ENCODE measurements at places on chromosomes 3 and 15.

- no peak for DNase-seq
These were observed 40.5 kb downstream of the FILIP1L start for GRCh38 chr3:100073714-100074307.

DNA sequence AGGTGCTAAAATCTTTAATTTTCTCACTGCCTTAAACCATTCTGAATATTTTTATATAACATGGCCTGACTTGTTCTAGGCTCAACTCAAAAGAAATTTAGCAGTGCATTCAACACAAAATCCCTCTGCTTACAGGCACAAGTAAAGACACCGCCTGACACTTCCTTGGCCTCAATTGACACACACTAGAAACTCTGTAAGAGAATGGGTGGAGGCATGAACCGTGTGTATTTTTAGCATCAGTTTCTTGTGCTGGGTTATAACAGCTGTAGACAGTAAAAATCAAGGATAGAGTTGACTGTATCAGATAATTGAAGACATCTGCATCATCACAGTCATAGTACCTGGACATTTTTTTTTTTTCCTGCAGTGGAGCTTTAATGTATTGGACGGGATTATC is 54.3 kb downstream of the SLC9A9 start:
- DNase-seq: no peak

DNA sequence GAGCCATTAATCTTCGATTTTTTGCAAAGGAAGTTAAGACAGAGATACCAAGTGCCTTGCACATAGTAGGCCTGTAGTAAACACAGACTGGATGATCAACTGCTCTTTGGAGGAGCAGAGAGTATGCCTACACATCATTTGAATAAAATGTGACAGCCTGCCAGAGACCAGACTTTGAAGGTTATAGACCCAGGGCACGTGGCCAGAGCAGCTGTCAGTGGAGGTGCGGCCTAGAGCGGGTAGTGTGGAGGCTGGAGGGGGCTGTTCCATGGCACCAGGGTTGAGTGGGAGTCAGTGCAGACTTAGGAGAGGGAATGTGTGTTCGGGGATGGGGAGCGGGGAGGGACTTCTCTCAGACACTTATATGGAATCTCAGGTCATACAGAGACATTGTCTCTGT is 80.8 kb downstream of the SMAD3 start:
- DNase-seq: no peak

DNA sequence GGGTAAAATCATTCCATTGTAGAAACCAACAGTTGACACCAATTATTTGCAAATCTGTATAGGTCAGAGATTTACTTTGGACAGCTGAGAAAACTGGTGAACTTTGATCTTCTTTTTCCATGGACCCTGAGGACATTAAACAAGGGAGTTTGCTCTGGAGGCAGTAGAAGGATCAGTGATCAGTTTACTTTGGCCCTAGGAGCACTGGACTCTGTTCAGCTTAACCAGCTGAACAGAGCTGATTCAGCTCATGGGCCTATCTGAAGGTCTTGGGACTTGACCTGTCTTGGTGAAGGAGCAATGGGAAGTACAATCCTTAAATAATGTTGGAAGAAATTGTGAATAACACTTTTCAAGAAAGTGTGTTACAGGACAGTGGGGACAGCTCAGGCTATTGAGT is 15.2 kb upstream of the TF start:
- DNase-seq: no peak

GRCh38 chr3:59726279-59726678 is 676.5 kb upstream of the CFAP20DC start:
- DNase-seq: no peak

DNA sequence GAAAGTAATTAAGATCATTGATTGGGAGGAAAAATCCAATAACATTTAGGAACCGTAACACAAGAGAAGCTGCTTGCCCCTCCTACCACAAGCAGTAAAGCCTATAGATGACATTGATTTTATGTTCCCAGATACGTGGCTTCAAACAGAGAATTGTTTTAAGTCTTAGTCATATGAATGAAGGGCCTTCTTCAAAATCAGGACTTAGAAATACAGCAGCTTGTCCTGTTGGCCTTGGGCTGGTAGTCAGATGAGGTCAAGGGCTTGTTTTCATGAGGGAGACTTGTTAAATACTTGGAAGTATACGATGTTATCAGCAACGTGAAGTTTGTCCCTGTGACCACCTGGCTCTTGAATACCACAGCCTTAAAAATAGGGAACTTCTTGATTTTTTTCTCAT is 114.4 kb downstream of the VGLL4 start:
- no peak for DNase-seq

DNA sequence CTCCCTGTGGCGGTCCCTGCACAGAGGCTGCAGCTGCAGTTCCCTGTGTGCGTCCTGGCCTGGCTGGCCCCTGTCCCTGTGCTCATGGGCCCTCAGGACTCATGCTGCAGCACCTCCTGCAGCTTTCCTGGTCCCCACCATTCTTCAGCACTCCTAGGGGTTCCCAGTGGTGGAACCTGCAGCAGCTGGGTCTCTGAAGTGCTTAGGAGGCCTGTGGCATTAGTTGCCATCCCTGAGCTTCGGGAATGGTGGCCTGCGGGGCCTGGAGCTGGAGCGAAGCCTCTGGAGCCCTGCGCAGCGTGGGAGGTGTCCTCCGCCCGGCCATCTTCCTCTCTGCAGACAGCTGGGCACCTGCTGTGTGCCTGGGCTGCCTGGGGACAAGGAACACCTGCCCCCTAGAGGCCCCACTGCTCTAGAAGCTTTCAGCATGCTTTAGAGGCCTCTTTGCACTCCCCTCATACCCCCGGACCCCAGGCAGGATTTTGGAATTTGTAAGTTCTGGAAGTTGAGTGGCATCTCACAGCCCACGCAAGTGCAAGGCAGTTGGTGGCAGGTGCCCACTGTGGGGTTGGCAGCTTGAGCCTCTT is 13.1 kb downstream of the PLXNA1 start:
- DNase-seq: no peak

DNA sequence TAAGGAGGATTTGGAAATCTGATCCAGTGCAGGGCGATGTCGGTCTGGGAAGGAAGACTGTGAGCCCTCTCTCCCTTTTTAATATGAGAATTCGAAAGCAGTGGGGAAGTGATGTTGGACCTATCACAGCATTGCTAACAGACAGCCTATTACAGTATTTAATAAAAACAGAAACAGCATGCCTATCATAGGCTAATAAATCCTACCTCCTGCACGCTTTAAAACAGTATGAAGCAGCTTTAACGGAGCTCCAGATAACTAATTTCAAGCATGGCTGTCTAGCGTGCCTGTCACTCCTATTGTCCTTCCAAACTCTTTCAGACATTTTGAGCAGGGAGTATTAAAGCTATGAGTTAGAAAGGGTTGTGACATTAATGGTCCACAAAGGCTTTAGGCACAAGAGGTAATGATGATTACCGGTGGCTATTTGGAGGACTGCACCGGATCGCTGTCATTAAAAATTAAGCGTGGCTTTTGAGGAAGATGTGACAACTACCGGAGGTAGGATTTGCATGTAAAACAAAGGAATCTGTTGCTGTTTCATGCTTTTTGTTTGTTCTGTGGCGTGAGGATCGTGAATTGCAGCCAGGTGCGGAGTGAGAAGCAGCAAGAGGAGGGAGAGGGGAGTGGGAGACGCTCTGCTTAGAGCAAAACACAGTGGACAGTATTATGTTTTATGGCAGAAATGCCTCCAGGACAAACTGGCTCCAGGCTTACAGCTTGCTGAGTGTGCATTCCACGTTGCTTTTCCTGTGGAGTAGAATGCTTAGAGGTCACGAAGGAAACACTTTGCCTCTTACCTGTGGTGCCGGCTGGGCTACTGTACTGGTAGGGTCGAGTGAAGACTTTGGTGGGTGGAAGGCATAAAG is at the start of gene KCNMB2:
Gene KCNMB2, plus strand, starts transcription at position 226 of the 869 bp plus-strand sequence.
- no peak for DNase-seq

DNA sequence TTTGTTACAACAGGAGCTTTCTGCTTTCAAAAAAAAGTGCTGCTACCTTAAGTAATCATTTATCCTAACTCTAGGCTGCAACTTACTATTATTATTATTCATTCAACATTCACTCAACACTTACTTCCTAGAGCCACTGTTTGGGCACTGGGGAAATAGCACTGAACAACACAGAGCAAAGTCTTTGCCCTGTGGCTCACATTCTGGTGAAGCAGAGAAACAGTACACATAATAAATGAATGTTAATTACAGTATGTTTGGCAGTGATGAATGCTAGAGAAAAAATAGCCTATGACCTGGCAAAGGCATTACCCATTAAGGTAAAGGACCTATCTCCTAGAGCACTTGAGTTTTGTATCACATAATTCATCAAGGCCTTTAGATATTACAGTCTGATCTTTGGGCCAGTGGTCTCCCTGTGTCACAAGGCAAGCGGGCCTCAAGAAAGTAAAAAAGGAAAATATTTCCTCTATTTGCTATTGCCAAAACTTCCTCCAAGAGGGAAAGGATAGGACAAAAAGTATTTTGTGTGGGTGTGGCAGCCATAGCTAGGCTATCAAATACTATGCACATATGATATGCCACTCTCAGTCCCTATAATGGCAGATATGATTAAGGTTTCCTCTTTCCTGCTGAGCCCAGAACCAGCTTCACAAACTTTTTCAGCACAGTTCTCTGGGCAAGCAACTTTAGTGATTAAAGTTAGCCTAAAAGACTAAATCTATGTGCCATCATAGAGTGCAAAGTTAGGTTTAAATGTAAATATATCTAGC is 142.8 kb downstream of the FHIT start:
- DNase-seq: no peak

GRCh38 chr3:40980467-40980866 is 218.8 kb upstream of the CTNNB1 start:
- DNase-seq: no peak

- no peak for DNase-seq
These were observed 146.1 kb downstream of the GHSR start for GRCh38 chr3:172302203-172302602.

DNA sequence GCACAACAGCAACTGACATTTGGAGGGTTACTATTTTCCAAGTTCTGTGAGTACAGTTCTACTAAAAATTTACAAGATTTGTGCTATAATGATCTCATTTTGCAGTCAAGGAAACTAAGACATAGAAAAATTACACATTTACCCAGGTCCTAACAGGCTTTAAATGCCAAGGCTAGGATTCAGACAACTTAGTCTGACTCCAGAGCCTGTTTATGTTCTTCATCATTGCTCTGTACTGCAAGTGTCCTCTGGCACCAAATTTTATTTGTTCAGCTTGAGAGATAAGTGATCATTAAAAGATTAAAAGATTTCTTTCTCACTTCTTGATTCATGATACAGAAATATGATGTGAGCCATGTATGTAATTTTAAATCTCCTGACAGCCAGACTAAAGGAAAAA is 290.8 kb downstream of the UBE2E2 start:
- DNase-seq: no peak

DNA sequence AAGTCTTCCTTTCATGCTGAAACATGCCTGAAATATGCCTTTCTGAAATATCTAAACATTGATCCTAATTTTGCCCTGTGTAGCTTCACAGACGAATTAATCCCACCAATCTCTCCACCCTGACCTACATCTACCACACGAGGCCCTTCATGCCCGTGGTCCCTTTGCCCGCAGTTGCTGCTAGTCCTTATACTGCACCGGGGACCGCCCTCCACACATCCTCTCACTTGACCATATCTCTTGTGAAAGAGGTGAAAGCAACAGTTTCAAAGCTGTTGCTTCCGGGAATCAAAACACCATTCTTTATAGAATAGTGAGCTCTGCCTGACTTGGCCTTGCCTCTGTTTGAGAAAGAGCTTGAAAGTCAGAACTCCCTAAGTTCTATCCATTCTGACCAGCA is 499.5 kb downstream of the NTRK3 start:
- DNase-seq: no peak

All from HuH-7 (cell line).